Globus pallidus (tissue), 1 donor: ENCODE measurements at places on chromosomes 6 and 20.

DNA sequence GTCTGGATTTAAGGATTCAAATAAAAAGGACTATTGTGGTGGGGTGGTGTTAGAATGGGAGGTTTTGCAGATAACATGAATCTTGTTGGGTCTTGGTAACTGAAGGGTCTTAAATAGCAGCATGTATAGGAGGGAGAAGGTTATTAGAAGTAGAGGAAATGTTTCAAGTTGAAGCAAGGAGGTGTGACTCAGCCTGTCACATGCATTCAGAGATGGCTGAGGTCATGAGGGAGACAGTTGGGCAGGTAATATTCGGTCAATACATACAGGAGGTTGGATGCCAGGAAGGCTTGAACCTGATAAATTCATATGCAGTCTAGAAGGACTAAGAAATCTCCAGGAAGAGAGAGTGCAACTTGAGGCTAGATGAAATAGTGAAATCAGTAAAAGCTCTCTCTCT, 6.1 kb downstream of the KLHL31 start:
- DNase-seq: no peak

- DNase-seq: peak; percentile 88
Measured at GRCh38 chr6:46378882-46379416, 112.3 kb downstream of the RCAN2 start.

GRCh38 chr6:80541886-80542285, 435.4 kb downstream of the BCKDHB start:
- DNase-seq: no peak

DNA sequence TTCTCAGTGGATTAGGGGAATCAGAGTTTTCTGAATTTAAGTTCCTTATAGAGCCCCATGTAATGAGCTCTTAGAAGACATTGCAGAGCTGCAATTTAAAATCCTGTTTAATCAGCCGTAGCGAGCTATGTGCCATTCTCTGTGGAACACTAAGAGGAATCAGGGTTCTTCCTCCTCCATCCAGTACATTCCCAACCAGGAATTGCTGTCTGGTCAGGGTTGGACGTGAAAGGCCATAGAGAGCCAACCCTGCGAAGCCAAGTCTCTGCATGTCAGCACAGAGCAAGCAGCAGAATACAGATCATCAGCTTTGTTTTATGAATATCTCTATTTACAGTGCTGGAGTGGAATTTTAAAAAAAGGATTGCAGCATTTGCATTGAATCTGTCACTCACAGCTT, 366.0 kb downstream of the LAMA2 start:
- DNase-seq: no peak

DNA sequence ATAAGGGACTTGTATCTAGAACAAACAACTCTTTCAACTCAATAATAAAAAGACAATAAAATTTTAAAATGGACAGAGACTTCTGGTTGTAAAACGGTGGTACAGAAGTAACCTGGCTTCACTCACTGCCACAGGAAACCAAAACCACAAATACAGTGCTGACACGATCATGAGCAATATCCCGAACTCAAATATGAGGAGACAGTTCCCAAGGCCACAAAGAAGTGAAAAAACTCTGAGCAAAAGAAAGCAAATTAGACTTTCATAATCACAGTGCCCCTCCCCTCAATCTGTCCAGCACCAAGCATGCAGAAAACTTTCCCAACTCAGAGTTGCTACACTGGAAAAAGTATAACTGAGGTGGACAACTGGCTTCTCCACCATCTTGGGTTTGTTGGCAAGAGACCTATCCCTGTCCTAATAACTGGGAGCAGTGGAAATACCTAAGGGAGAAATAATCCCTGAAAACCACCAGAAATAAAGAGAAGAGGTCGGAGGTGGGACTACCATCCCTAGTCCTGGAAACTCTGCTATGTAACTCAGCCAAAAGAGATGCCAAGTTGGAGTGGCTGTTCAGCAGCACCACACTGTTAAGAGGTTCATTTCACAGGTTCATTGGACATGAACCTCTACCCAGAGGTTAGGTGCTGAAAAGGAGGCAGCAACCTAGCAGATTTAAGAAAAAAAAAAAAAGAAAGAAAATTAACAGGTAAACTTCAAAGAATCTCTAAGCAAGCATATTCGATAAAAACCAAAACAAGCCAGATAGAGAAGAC, 55.5 kb downstream of the REV3L start:
- DNase-seq: no peak

- peak; percentile 91 for DNase-seq
Measured at GRCh38 chr20:47357296-47358038, 968 bp upstream of the ZMYND8 start.

GRCh38 chr6:142551274-142551811, 249.5 kb downstream of the ADGRG6 start:
- no peak for DNase-seq

DNA sequence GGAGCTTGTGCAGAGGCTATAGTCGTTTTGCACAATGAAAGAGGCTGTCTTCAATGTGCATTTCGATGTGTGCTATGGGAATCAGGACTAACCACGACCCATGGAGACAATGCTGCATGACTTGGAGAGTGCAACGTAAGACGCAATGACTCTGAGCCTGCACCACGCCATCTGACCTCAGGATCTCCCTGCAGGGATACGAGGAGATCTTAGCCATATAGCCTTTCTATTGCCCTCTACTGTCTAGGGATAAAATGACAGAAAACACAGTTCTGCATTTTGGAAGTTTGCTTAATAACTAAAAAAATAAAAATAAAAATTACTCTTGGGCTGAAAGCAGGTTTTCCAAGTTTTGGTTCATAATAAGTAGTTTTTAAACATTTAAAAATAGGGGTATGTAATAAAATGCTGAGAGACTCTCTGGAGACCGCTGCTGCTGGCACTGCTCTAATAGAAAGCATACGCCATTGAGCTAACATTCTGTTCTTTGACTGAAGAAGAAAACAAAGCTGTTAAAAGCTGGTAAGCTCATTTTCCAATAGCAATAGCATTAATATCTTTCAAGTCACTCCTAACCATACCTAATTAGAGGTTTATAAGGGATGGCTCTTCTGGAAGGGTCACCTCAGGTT, 87.2 kb downstream of the PDE7B start:
- peak; percentile 33 for DNase-seq
